ENCODE measurements at places on chromosomes 4 and X.

- no peak for DNase-seq
Measured at GRCh38 chr4:148278310-148278709, 163.9 kb downstream of the NR3C2 start.

DNA sequence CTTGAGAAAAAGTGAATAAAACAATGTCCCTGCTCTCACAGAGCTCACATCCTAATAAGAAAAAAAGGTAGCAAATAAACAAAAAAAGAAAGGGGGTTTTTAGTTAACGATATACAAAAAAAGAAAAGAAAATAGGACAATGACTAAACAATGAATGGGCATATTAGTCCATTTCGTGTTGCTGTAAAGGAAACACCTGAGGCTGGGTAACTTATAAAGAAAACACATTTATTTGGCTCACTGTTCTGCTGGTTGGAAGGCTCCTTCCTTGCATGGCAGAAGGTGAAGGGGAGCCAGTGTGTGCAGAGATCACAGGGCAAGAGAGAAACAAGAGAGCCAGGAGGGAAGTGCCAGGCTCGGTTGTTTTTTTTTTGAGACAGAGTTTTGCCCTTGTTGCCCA, 4.7 kb upstream of the KLF3 start:
- no peak for DNase-seq

DNA sequence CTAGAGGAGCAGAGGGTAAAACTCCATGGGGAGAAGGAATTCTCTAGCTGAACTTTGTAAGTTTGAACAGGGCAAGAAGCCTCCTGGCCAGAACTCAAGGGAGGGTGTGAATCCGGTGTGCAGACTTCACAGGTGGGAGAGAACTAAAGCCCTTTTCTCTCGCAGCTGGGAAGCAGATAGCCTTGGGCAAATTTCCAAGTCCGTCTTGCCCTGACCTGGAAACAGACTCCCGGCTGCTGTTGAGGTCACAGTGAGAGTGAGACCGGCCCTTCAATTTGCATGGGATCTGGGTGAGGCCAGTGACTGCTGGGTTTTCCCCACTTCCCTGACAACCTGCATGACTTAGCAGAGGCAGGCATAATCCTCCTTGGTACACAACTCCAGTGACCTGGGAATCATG, 94.5 kb upstream of the ZNF827 start:
- no peak for DNase-seq

DNA sequence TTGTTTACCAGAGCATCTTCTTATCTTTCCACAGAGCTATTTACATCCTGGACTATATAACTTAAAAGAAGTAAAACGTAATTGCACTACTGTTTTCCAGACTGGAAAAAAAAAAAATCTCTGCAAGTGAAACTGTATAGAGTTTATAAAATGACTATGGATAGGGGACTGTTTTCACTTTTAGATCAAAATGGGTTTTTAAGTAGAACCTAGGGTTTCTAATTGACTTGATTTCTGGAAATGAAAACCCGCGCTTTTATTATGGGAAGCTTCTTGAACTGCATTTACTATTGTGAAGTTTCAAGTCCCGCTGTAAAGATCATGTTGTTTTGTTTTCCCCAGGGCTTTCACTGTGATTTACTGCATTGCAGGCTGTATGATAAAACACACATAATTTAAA, 162.7 kb downstream of the STIM2 start:
- DNase-seq = no peak

GRCh38 chr4:142690406-142691163, 155.5 kb downstream of the INPP4B start:
- no peak for DNase-seq

- DNase-seq = no peak
Measured at GRCh38 chr4:181966104-181966551, 277.1 kb upstream of the TENM3 start.
